ENCODE measurements at places on chromosomes 2 and 18.

DNA sequence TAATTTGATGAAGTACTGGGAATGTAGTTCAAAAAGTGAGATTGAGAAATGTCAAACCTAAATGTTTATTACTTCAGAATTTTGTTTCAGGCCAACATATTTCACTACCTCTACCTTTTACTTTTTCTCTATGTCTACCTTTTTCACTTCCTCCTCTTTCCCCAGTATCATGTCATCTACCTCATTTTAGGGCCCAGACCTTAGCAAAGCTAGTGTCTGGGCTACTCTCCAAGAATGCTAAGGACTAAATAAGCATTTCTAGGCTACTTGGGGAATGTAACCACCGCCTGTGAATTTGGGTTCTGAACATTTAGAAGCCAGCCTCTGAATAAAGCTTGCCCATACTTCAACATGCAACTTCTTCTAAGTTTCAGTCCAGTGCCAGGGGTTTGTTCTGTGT, 330.4 kb downstream of the SLC4A3 start:
- DNase-seq: no peak

GRCh38 chr2:230008708-230009066, 60.0 kb downstream of the SLC16A14 start:
- DNase-seq: no peak

GRCh38 chr2:8380026-8380425, 301.8 kb upstream of the ID2 start:
- no peak for DNase-seq

DNA sequence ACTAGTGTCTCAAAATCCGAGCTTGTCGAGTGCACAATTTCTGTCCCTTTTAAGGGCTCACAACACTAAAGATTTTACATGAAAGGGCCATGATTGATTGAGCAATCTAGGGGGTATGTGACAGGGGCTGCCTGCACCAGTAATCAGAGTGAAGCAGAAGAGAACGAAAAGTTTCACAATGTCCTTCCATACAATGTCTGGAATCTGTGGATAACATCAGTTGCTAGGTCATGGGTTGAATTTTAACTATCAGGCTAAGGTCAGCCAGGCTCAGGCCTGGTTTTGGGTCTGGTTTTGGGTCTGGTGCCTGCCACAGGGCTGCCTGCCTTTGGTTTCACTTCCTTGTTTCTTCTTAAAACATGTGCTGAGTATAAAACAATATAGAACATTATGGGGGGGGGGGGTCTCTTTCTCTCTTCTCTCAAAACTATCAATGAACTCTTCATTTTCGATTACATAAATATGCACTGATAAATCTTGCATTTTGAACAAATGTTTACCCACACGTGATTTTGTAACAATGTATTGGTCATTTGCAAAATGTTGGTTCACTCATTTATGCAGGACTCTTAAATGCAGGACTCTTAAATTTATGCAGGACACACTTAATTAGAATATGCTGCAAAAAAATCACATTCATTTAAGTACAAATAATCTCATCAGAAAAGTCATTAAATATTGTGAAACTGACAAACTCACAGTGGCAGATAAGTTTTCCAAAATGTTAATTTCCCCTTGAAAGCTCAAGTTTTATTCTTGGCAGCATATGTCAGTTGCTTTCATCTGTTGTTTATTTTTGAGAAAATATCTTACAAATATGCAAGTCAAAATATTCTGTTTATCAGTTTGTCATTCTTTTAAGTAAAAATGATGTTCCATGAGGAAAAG, 290.5 kb upstream of the KYNU start:
- DNase-seq: no peak
